Dorsolateral prefrontal cortex (tissue), 122 donors: ENCODE measurements at places on chromosomes 4 and X.

DNA sequence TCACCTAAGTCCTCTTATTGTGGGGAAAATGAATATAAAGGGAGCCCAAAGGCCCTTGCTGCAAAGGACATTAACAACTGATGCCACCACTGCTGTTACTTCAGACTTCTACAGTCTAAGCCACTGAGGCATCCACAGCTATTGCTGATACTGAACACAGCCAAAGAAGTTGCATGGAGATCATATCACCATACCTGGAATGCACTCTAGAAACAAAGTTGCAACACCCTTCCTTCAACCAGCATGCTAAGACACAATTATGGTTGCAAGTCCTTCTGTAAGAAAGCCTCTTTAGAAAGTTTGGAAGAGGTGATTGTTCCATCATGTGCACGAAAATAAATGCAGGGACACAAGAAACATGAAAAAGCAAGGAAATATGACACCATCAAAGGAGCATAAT is 105.7 kb upstream of the SH3RF1 start:
- no peak for DNase-seq

- no peak for DNase-seq
These were observed 125.1 kb downstream of the WDFY3 start for GRCh38 chr4:84841435-84841834.

DNA sequence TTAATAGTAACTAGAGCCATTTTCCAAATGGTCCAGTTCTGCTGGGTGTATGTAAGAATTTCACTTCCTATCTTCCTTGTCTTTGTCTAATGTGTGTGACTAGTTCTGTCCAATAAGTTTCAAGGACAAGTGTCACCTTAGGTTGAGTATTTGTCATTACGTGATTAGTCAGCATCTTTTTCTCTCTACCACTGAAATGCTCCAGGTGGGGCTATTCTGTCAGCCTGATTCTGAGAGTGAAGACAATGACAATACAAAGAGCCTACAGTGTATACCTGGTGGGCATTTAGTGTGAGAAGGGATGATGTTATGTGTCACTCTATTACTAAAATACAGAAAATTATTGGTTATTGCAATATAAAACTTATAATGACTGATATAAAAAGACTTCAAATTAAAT is 876.3 kb downstream of the C4orf33 start:
- DNase-seq, result no peak

DNA sequence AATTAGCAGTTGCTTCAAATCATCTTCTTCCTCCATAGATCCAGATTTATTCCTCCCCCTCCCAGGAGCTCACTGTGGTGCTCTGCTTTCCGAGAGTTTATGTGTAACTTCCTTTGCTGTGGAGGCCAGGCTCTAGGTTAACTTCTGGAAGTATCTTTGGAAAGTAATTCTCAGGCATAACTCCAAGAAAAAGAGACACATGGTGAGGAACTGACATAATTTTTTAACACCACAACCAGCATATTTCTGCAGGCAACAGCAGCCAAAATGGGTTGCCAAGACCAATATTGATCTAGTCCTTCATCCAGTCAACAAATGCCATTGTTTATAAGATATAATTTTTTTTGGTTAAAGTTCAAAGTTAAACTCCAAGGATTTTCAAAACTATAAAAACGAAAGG is 114.5 kb upstream of the RBPJ start:
- no peak for DNase-seq

GRCh38 chr4:112284662-112285411 is 867 bp downstream of the TIFA start:
- DNase-seq, result no peak

DNA sequence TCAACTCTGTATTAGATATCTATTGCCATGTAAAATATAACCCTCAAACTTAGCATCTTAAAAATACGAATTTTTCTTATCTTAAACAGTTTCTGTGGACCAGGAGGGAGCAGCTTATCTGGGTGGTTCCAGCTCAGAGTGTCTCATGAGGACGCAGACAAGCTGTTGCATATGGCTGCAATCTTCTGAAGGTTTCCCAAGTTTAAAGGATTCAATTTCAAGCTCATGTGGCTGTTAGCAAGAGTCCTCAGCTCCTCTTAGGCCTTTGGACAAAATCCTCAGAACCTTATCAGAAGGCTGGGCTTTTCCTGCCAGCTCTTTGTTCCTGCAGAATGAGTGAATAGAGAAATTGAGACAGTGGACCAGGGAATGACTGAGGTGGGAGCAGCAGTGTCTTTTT is 2.8 kb upstream of the CTSO start:
- DNase-seq, result no peak

- no peak for DNase-seq
These were observed 348.1 kb downstream of the RAPGEF2 start for GRCh38 chr4:159451006-159451405.

DNA sequence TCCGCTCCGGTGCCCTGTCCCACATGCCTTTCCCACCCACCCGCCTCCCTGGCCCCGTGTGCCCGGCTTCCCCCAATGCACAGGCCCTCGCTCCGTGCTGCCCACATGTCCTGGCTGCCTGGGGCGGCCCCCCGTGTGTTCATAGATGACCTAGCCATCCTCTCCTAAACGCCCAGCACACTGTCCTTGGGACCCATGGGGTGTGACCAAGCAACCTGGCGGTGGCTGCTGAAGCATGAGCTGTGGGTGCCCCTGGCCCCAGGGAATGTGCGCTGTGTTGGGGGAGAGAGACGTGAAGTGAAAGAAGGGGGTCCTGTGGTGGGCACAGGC is 28.3 kb downstream of the MAEA start:
- no peak for DNase-seq

- DNase-seq, result no peak
These were observed 152.0 kb upstream of the USP9X start for GRCh38 chrX:40933132-40933705.

DNA sequence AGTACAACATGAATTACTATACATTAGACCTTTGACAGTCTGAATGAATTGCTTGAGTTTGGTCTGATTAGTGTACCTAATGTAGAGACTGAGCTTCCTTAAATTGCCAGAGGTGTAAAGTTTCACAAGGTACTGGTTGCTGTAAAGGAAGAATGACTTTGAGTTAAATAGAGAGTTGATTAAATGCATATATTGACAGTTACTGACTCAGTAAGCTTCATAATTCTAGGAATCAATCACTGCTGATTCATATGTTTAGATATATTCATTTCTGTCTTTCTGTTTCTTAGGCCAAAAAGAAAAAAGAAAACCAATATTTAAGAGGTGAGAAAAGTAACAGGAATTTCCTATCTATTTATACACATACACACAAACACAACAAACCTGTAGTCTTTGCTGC is 16.2 kb upstream of the ART3 start:
- no peak for DNase-seq

DNA sequence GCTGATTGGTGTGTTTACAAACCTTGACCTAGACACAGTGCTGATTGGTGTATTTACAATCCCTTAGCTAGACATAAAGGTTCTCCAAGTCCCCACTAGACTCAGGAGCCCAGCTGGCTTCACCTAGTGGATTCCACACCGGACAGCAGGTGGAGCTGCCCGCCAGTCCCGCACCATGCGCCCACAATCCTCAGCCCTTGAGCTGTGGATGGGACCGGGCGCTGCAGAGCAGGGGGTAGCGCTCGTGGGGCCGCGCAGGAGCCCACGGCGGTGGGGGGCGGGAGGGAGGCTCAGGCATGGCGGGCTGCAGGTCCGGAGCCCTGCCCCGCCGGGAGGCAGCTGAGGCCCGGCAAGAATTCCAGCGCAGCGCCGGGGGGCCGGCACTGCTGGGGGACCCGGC is 30.7 kb downstream of the MEPE start:
- no peak for DNase-seq

- no peak for DNase-seq
These were observed 89.7 kb downstream of the ITIH6 start for GRCh38 chrX:54708404-54708803.

DNA sequence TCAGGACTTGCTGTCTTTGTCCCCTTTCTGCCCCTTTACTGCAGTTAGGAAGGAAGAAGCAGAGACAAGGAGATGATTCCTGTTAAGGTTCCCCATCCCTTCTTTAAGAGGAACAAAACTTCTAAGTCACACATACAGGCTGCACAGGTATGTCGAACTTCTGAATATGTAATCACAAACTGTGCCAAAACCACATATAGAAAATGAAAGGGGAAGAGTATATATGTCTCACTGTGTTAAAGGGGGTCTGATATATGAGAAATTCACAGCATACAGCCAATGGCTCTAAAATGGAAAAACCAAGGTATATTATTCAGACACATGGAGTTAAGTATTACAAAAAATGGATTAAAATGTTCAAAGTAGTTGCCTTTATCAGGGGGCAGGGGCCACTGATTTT is 11.7 kb downstream of the CFAP97 start:
- DNase-seq, result no peak

DNA sequence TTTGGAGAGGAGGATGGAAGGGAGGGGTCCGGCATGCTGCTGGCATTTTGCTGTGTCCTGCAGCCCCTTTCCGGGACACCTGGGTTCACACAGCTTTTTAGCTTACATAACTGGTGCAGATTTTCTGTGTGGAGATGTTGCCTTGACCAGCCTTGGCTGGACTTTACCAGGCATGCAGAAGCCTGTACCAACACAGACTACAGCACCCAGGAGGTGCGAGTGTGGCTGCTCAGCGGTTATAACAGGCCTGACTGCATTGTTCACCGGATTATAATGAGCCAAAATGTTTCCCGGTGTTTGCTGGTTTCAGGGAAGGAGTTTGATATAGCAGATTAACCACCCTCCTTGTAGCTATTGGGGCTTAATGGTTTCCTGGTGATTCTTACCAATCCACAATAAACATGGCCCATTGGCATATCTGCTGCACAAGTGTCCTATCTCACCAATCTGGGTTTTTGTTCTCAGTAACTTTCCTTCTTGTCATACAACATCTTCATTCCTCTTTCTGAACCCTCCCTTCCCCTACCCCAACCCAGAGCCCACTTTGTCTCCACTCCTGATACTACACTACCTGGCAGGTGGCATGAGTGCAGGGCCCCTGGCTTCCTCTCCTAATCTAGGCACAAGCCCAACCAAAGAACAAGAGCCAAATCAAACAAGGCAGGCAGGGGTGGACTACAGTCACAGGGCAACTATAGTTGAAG is 3.9 kb downstream of the RPL10 start:
- DNase-seq, result no peak

GRCh38 chr4:48129307-48130014 is 4.6 kb downstream of the TXK start:
- DNase-seq, result no peak

DNA sequence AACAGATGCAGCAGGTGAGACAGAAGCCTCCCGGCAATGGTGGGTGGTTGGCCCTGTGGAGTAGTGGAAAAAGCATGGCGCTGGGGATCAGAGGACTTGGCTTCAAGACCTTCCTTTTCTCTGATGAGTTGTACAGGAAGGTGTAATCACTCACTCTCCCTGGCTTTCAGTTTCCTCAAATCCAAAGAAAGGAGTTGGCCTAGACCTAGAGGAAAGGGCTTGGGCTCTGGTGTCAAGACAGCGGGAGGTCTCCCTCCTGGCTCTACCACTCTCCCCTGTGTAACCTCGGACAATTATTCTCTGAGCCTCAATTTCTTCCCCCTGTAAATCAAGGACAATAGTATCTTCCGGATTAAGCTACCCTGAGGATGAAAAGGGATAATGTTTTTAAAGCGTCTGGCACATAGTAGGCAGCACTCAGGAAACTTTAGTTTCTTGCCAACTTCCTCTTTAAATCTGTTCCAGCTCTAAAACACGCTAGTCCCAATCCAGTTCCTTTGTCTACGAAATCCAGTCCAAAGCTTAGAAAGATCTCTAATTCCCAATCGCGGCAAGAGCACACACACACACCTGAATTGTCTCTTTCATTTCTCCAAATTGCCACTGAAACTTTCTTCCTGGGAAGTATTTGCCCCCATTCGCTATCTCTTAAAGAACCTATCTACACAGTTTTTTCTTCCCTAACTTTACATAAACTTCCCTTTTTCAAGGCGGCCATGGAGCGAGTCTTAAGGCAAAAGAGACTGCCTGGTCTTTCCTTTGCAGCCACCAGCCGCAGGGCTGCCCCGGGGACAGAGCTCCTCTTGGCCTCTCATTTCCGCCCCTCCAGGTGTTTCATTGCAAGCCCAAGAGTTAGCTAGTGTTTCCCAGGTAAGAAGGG is 29.9 kb upstream of the GPC4 start:
- no peak for DNase-seq

DNA sequence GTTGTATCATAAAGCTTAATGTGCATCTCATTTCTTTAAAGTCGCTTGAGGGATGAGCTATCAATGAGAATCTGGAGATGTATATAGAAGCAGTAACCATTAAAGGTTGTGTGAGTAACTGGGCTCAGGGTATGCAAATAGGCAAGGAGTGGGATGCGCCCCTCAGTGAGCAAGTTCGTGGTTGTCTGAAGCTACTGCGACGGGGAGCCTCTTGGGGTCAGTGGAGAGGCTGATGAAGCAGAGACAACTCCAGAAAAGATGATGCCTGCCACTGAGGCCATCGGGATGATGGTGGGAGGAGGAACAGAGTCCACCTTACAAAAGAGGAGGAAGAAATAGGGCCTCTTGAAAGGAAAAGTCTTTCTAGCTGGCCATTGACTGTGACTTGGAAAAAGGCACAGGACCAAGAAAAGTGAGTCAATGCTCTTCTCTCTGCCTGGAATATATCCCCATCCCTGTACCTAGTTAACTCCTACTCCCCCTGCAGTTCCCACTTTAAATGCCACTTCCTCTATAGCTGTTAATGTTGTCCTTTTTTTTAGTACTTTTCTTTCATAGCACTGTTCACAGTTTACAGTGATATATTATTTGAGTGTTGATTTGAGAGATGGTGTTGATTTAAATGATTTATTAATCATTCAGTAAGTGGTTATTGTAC is 51.4 kb upstream of the LSM6 start:
- DNase-seq, result no peak

GRCh38 chrX:24178441-24178840 is 28.9 kb downstream of the ZFX start:
- DNase-seq, result no peak

DNA sequence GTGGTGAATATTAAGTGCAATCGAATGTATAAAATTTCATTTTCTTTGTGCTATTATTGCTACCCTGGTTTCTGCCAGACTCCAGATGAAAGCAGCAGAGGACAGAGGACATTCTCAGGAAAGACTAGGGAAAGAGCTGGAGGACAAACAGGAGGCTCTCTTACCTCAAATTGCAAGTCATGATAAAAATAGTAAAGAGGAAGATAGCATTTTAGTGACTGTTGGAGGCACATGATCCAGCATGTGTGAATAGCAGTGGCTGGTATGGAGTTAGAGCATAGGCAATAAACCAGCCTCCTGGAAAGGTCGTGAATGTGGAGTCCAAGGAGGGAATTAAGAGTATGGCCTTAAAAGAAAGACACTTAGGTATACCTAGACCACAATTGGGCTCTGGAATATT is 1040.0 kb downstream of the STPG2 start:
- no peak for DNase-seq

DNA sequence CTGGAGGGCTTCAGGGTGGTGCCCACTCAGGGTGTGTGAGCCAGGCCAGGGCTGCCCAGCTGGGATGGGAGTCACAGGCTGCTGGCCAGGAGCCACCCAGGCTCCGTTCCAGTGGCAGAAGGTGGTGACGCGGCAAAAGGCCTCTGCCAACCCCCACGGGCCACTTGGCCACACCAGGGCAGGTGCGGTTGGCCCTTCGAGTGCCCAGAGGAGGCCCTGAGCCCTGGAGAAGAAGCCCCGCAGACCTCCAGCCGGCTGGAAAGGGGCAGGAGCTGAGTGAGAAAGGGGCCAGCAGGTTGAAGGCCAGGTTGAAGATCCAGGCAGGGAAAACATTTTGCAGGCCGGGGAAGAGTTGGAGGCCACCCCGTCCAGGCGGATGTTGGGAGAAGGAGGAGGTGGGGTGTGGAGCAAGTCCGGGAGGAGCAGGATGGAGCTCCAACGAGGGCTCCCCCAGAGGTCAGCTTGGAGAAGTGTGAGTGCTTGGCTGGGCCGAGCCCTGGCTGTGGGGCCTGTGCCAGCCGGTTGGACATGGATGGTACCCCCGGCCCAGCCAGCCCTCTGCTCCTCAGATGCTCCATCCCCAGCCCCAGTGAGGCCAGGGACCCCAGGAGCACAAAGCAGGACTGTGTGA is 2.8 kb upstream of the CPLX1 start:
- peak; percentile 39 for DNase-seq
